ENCODE measurements at places on chromosomes 7 and 10.
A peak's percentile ranks its signal among the peaks of the same experiment; 100 is the strongest.

DNA sequence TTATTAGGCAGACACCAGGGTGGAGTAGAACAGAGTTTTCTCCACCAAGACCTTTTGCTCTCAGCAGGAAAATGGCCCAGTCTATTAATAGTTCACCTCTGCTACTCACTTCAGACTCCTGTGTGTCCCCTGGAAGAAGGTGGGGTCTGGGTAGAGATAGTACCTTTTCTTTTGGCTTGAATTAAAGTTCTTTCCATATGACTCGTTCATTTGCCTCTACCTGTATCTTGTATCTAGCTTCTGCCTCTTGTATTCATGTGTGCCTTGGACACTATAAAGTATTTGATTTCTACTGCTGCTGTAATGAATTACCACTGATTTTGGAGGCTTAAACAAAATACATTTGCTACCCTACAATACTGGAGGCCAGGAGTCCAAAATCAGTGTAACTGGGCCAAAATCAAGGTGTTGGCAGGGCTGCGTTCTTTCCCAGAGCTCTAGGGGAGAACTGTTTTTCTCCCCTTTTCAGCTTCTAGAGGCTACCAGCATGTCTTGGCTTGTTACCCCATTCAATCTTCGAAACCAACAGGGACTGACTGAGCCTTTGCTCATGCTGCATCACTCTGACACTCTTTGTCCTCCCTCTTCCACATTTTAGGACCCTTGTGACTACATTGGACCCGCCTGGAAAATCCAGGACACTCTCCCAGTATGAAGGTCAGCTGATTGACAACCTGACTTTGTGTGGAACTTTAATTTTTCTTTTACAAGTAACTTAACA is 155.6 kb upstream of the PRSS58 start:
- DNase-seq, result no peak

DNA sequence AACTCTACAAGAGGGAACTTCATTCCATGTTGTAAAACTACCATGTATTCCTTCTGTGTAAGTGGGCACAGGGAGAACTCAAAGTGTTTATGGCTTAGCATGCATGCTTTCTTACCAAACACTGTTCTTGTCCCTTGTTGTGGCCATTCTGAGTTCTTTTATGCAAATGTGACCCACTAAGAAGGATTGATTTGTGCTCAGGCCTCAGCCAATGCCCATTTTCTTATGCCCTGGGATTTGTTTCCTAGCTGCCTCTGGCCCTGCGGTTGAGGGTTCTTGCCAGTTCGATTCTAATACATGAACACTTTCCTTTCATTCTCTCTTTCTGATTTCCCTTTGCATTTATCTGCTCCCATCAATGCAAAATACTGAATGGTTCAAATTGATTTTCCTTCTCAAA is 316.7 kb downstream of the NRG3 start:
- DNase-seq, result no peak

DNA sequence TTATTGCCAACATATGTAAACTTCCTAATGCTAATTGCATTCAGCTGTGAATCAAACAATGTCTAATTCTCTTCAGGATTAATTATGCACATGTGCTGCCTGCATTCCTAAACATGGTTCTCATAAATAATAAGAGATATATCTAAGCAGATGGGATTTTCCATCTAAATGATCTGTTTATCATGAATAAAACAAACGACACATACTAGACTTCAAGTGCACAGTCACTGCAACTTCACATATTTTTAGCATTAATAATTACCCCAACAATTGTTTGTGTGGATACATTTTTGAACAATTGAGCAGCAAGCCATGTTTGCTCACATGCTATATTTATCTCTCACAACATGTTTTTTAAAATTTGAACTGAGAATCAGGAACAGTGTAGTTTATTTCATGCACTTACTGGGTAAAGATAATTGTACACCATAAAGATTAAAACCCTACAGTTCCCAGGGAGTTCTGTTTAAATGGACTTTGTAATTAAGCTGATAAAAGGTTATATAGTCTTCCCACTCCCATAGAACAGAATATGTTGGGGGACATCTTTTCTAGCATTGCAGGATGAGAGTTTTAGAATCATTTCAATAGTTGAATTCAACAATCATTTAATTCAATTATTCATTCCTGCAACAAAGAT is 378.5 kb downstream of the MDFIC start:
- DNase-seq, result peak; percentile 52

GRCh38 chr10:80968903-80969302 is 431.2 kb downstream of the SH2D4B start:
- no peak for DNase-seq

- DNase-seq, result no peak
Observed at GRCh38 chr10:127866276-127867013, 26.3 kb downstream of the CLRN3 start.

- DNase-seq, result peak; percentile 9
Observed at GRCh38 chr7:155412416-155413253, 45.3 kb upstream of the EN2 start.

GRCh38 chr7:24075426-24075810 is 208.6 kb upstream of the NPY start:
- no peak for DNase-seq

DNA sequence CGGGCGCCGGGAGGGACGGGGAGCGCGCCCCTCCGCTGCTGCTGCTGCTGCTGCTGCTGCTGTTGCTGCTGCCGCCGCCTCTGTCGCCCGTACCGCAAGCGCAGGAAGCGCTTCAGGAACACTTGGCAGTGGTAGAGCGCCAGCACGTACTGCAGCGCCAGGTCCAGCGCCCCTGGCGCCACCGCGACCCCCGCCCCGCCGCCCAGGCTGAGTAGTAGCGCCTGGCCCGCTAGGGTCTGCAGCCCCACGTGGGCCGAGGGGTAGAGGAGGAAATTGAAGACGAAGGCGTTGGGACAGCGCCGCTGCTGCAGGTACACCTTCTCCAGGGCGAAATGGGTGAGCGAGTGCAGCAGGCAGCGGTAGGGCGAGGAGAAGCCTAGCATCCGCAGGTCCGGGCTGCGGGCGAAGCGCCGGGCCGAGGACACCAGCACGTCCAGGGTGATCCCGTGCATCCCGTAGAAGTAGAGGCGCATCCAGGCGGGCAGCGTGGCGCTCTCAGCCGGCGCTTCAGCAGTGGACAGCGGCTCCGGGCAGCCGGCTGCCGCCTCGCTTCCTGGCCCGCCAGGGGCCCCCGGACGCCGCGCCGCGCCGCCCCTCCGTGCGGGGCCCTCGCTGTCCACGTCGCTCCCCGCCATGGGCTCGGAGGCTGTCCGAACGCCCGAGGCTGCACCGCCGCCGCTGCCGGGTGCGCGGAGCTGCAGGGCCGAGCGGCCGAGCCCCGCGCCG is at the start of gene TMEM229A:
TSS of gene TMEM229A (minus strand) at position 699 of the 726 bp plus-strand sequence. CDS start at position 635, 64 bp downstream.
- peak; percentile 23 for DNase-seq

GRCh38 chr10:33665501-33665900 is 331.0 kb upstream of the NRP1 start:
- no peak for DNase-seq

- no peak for DNase-seq
Observed at GRCh38 chr10:76839276-76839675, 798.3 kb downstream of the KCNMA1 start.

DNA sequence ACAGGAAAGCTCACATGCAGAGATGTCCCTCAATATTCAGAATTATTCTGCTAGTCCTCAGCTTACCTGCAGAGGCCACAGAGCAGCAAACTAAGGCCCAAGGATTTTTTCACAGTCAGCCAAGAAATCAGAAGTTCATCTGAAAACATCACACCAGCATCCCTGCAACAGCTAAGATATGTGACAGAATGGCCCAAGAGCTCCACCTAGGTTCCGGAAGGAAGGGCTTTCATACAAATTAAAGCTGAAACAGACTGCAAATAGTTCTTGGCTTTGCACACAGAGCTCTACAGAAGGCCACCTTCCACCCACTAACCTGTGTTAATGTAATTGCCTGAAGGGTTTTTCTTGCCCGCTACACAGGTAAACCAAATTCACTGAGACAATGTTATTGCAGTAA is 438.8 kb upstream of the C7orf33 start:
- no peak for DNase-seq

- no peak for DNase-seq
Observed at GRCh38 chr10:95485056-95485844, 75.9 kb downstream of the SORBS1 start.

DNA sequence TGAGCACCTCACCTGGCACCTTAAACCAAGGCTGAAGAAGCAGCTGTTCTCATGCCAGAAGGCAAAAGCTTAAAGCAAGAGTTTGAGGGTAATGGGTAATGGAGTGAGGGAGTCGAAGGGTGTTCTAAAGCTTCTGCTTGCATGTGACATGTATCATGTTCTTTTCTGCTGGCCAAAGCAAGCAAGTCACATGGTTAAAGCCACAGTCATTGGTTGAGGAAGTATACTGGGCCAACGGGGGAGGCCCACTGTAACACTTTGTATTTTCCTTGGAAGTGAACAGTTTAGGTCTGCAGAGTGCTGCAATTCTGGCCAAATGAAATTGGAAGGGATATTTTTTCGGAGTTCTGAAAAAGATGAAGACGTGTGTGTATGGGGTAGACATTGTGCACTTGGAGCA is 75.7 kb downstream of the REEP3 start:
- DNase-seq, result no peak

DNA sequence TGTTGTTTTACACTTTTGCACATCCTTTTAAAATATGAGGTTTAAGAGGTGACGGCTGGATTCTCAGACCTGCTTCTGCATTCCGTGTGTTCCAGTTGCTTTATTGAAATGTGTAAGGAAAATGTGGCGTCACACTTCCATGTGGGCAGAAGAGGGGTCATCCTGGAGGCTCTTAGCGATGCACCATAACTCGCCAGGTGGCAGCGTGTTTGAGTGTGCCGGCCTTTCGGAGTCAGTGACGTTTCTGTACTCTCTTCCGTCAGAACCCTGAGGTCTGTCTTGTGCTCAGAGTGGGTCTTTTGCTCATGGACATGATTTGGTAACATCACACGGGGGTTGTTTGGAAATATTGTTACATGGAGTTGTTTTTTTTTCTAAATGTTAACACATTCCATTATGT is 9.1 kb downstream of the PPP2R2D start:
- no peak for DNase-seq

GRCh38 chr7:40682696-40683095 is 547.9 kb downstream of the SUGCT start:
- DNase-seq, result peak; percentile 59

GRCh38 chr10:5522913-5523560 is 1.7 kb upstream of the CALML3 start:
- no peak for DNase-seq

GRCh38 chr7:141208539-141208938 is 134.7 kb downstream of the TMEM178B start:
- DNase-seq, result no peak

DNA sequence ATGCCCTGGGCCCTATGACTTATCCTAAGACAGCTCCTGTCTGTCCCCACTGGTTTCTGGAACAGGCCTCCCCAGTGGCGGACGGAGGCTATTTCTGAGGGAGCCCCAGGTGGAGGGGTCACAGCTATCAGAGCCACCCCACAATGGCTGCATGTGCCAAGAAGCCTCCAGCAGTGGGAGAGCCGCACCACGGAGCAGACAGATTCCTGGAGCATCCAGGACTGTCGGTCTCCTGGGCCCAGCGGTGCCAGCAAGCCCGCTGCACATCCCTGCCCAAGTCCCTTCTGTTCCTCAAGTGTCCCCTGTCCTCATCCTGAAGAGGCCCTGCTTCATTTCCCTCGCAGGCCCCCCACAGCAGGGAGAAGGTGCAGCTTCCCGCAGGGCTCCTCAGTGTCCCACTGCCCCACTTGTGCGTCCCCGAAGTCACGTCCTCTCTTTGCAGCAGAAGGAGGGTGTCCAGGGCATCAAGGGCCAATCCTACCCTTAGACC is 193.0 kb upstream of the SHH start:
- no peak for DNase-seq

DNA sequence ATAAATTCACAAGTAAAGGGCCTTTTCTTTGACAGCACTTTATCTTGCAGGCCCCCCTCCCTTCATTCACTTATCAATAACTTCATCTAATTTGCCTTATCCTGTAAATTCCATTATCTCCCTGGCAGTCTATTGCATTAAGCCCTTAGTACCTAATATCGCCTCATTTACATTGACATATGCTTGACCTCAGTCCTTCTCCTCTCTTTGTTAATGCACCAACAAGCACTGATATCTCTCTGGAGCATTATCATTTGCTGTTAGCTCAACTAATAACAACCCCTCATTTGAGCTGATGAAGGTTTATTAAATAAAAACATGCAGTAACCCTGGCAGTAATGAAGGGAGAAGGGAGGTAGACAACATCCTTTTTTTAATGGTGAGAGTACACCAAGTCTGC is 46.8 kb downstream of the EXOC4 start:
- DNase-seq, result no peak

DNA sequence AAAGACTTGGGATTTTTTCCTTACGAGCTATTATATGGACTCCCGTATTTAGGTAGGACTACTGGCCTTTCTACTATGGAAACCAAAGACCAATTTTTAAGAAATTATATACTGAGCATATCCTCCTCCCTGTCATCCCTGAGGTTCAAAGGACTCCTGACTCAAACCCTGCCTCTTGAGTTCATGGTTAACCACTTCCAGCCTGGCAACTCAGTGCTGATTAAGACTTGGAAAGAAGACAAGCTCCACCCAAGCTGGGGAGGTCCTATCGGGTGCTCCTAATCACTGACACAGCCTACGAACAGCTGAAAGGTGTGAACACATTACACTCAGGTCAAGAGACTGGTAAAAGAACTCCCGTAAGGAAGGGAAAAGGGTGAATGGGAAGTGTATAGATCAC is 66.8 kb downstream of the LYZL2 start:
- no peak for DNase-seq

DNA sequence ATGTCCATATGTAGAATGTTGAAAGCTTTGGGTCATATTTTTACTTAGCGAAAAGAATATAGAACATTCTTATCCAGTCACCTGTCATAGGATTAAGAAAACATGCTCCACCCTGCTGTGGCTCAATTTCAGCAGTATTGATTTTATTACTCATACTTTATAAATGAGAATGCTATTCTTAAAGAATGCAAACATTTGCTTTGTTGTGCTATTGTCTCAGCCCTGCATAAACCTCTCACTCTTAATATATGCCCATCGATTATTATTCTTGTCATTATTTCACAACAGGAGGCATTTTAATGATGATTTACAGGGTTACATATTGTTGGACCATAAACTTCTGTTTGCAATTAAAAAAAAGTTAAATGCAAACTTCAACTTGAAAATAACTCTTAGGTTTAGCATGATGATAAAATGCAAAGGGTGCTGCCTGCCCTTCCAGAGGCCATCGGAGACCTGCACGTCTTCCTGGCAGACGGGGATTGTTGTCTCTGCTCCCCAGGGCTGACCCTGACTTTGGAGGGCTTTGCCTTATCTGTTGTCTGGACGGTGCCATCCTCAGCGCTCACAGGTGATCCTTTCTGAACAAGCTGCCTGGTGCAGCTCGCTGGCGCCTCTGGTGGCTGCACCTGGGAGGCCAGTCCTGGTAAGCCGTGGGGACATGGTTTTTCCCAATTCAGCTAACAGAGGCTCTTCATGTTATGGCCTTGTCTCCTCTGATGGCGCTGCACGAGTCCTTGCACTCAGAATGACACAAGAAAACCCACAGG is 50.0 kb upstream of the SHH start:
- DNase-seq, result no peak

DNA sequence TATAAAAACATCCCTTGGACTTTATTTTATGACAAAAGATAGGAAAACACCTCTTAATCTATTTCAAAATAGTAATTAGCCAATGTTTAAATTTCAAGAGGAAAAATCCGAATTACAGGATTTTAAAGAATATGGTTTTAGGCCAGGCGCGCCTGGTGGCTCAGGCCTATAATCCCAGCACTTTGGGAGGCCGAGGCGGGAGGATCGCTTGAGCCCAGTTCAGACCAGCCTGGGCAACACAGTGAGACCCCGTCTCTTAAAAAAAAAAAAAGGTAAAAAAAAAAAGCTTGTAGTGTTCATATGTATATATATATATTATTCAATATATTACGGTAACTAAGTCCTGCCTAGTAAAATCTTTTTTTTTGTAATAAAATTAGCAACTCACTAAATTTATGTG is 1.4 kb downstream of the BNIP3 start:
- DNase-seq, result no peak
